ENCODE measurements at places on chromosomes 12 and 14.

DNA sequence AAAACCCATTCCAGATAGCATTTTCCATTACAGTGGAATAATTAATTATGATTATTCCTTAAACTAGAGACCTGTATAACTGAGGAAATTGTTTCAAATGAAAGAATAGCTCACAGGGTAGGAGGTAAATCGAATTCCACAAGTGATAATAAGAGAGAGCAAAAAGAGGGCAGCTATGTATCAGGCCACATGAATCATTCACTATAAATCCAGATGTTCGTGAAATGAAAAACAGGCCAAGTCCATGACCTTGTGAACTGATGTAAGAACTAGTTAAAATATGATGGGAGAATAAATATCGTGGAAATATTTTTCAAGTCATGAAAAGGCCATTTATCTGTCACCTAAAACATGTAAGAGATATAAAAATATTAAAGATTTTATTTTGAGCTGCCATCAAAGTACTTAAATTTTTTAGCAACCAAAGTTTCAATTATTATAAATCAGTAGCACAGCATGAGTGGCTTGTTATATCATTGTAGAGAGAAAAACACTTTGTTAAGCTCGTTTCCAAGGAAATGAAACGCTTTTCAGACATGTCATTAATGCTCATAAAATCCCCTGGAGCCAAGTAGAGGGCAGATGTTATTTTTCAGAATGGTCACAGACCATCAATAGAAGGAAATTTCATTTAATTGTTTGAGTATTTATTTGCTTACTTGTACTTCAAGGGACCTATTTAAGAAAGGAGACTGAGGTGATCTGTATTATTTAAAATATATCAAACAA lies 120.6 kb upstream of the CDKN3 start:
- DNase-seq, result no peak

DNA sequence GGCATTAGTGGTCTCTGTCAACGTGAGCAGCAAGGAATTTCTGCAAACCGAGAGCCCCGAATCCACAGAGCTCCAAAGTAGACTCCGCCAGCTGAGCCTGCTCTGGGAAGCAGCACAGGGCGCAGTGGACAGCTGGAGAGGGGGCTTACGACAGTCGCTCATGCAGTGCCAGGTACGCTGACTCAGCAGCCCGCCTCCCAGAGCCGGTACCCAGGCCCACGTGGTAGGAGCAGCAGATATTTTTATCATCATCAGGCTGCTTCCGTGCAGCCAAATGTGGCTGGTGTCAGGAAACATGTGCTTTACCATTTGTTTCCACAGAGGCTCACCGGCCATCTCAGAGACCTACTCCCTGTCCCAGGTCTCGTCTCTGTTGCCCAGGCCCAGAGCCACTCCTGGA lies 73.7 kb downstream of the ESR2 start:
- no peak for DNase-seq

DNA sequence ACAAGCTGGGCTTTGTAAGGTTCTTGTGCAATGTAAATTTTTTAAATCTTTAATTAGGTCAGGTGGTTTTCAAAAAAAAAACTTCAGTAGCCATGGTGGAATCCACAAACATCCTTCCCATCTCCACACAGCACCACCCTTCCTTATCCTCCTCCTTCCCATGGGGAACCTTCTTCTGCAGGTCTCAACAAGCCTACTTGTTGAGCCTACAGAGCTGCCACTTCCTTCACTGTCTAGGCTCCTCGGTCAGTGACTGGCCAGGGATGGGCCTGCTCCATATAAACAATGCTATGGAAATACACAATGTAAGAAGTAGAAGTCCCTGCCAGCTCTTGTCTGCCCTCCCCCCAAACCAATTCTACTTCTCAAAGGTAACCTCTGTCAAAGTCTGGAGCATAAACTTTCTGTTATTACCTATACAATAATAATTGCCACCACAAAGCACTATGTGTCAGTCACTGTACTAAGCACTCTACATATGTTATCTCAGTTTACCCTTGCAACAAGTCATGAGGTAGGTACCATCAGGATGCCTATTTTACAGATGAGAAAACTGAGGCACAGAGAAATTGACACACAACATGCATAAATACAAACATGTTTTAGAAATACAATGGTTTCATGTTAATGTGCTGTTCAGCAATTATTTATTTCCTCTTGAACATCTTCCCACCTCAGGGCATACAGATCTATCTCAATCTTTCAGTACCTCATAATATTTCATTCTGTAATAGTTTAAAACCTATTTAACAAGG lies 17.4 kb downstream of the LIMA1 start:
- no peak for DNase-seq

DNA sequence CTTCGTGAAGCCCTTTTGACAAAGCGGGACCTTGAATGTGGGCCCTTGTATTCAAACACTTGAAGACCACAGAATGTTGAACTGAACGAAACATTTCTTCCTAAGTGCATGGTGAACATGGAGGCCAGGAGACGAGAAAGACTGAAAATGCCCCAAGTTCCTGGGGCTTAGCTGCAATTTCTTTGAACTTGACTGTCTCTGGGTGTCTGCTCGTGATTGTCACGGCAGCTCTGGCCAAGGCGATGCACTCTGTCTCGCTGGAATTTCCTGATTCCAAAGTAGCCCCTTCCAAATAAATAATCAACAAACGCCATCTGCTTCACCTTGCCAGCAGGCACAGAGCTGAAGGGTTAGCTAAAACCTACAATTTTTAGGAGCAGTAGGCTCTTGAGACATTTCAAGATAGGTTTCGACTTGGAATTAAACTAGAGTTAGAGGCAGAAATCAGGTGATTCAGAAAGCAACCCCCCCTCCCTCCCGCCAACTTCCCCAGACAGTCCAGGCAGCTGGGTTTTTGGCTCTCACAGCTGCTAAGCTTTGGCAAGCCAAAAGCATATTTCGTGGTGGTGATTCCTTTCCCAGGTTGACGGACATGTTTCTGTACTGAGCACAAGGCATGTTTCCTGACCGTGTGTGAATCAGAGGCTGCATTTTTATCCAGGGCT lies 13.5 kb upstream of the IRF2BPL start:
- no peak for DNase-seq

DNA sequence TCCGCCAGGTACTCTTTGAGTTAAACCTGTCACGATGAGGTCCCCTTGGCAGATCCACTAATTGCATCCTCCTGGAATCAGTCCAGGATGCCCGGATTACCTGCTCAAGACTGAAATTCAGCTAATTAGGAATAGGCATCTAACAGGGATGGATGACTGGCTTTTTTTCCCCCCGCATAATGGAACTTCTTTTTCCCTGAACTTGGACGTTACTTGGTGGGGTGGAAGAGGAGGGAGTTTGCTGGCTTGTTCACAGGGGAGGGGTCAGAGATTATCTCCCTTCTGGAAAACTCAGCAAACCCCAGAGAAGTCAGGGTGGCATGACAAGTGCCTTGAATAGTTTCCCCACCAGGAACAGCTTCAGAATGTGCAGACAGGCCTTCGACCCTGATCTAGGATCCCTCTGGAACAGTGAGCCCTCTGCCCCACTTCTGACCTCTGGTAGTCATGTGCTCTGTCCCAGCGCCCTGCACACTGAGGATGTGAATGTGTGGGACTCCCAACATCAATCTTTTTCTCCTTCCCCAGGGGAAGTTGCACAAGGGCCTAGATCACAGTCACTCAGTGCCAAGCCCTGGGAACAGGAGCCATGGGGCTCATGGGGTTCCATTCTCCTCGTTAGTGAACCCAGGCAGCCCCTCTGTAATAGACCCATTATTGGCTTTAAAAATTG lies 142.5 kb downstream of the SMOC1 start:
- no peak for DNase-seq

DNA sequence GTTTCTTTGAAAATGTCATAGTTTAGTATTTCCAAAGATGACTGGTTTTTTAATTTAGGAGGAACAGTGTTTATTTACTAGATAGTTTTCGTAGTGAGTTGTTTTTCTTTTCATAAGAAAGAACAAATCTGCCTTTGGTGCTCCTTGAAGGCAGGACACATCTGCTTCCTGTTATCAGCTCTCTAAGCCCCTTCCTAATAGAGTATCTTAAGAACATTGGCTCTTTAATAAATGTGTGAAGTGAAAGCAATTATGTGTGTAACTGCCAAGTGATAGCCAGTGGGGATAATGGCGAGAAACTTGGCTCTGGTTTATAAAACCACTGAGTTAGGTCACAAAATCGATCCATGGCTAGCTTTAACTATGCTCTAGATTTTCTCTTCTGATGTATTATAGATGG lies 23.5 kb upstream of the PPFIBP1 start:
- no peak for DNase-seq

DNA sequence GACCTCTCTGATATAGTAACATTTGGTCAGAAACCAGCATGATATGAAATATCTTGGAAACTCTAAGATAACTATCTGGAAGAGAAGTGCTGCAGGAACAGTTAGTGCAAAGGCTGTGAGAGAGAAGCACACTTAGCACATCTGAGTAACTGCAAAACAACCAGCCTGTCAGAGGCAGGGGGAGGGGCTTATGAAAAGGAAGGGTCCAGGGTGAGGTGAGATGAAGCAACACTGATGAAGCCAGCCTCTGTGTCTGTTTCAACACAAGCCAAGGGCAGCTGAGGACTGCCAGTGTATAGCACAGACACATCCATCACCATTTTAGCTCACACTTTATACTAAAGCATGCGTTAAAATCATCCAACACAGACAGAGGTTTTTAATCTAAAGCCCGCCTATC lies 37.4 kb upstream of the OVCH1 start:
- no peak for DNase-seq

GRCh38 chr14:80956102-80956501 lies 681 bp downstream of the TSHR start:
- DNase-seq, result no peak

GRCh38 chr12:126974779-126975178 lies 1292.2 kb upstream of the TMEM132C start:
- DNase-seq, result no peak

DNA sequence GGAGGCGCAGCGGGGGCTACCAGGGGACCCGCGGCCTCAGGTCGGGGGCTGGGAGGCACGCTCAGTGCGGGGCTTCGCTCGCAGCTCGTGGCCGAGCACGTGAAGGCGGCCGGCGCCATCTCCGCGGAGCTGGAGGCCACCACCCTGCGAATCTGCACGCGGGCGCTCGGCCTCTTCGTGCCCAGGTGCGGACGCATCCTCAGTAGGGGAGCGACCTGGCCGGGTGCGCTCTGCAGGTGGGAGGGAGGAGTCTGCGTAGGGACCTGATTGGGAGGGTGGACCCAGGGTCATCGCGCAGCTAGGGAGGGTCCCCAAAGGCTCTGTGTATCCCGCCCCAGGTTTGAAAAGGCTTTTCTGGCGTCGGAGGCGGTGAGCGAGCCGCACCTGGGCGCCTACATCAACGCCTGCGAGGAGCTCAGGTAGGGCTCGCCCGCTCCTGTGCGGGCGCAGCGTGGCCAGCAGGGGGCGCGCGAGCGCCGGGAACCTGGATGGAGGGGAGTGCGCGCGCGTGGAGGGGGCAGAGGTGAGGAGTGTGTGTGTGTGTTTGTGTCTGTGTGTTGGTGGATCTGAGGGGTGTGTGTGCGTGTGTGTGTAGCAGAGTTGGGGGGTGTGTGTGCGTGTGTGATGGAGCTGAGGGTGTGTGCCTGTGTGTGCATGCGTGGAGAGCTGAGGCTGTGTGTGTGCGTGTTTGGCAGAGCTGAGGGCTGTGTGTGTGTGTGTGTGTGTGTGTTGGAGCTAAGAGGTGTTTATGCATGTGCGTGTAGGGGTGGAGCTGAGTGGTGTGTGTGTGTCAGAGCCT lies 10.3 kb downstream of the EXOC3L4 start:
- DNase-seq, result no peak

DNA sequence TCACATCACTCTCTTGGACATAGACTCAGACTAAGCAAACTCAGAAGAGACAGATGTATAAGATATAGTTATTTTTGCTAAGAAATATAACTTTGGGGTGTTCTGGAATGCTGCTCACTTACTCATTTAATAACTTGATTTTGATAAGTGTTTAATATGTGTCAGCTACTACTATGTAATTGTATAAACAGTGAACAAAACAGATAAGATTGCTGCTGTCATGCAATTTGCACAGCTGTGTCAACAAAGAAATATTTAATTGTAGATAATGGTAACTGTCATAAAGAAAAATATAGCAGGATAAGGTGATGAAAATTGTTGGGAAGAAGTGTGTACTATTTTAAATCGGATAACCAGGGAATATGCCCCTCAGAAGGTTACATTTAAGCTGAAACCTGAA lies 84.1 kb upstream of the ZDHHC17 start:
- DNase-seq, result no peak

GRCh38 chr12:3523058-3523457 lies 32.1 kb downstream of the PRMT8 start:
- DNase-seq, result no peak

DNA sequence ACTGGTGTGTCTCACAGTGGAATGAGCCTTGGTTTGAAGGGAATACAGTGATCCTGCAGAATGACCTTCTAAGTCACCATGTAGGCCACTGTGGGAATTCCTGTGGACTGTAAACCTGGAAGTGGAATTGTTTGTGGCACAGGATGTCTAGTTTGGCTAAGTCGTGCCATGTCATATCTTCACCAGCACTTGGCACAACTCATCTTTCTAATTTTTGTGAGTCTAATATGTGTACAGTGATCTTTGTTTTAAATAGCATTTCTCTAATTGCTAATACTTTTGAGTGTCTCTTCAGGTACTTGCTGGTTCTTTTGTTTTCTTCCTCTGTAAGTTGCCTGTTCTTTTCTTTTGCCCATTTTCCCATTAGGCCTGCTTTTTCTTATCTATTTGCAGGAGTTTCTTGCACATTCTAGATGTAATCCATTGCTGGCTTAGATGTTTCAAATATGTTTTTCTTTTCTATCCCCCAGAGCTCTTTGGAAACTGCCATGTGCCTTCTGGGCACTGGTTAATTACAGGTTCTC lies 112.7 kb downstream of the VRK1 start:
- no peak for DNase-seq

GRCh38 chr12:3263939-3264922 lies 187.1 kb downstream of the TSPAN9 start:
- no peak for DNase-seq

DNA sequence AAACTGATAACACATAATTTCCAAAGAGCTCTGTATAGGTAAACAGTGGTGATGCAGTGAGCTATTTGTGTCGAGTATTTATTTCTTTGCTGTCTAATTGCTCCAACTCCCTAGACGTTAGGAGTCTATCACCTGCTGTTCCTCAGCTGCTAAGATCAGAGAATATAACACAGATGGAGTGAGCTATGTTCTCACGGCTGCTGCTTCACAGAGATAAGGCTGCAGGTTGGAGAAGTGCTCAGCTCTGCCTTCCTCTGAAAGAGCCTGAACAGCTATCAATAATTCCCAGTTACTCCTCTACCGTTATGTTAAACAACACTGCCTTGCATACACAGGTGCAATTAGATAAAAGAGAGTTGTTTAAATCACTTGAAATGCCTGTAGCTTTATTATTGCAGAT lies 103.2 kb upstream of the MDGA2 start:
- DNase-seq, result no peak

- no peak for DNase-seq
These were observed 1069.5 kb downstream of the VRK1 start for GRCh38 chr14:97866664-97867063.

GRCh38 chr12:54641089-54641488 lies 6.4 kb upstream of the LACRT start:
- DNase-seq, result no peak

DNA sequence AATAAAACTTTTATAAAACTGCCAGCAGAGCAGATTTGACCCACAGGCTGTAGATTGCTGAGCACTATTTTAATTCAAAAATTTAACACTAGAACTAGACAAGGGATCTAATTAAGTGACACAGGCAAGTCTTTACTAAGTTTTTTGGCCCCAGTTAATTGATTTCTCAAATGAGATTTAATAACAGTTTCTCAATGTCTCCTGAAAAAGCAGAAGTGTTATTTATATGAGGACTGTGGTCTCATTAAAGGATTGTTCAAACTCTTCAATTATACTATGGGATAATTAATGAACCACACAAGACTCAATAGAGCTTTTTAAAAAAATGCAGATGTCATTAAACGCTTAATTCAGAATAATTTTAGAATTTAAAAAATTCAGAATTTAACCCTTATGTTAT lies 1.9 kb downstream of the HEATR5A start:
- DNase-seq, result no peak

All from epithelial cell of prostate (primary cell).